ENCODE measurements at places on chromosomes 7 and 10. TPM values are rescaled to one million over a fixed set of nuclear protein-coding genes. Genes with fewer than 3 reads are reported as not detected.

The MYH16 gene
- total RNA-seq = not detected

The CDHR3 gene
- 7.0 TPM for total RNA-seq

The GRM3 gene
- total RNA-seq = 0.11 TPM

The SEMA3D gene
- 0.95 TPM for total RNA-seq

The TUBAL3 gene
- not detected for total RNA-seq

- H3K4me3 ChIP-seq = no peak overlapping the region
- no peak overlapping the region for H3K27ac ChIP-seq
- H3K27me3 ChIP-seq = no peaks in the 10 kb centered on the region
- no peak for DNase-seq
- H3K4me1 ChIP-seq = peaks cover 2% of the 10 kb centered on the region
These were observed 3.0 kb downstream of the ADARB2 start for GRCh38 chr10:1734288-1734687.

- H3K36me3 ChIP-seq = no peaks in the 10 kb centered on the region
- H3K27me3 ChIP-seq = no peaks in the 10 kb centered on the region
- H3K27ac ChIP-seq = no peak overlapping the region
- H3K4me3 ChIP-seq = no peak overlapping the region
- no peak for DNase-seq
- H3K4me1 ChIP-seq = no peaks in the 10 kb centered on the region
These were observed 8.1 kb downstream of the ASL start for GRCh38 chr7:66083677-66084076.

DNA sequence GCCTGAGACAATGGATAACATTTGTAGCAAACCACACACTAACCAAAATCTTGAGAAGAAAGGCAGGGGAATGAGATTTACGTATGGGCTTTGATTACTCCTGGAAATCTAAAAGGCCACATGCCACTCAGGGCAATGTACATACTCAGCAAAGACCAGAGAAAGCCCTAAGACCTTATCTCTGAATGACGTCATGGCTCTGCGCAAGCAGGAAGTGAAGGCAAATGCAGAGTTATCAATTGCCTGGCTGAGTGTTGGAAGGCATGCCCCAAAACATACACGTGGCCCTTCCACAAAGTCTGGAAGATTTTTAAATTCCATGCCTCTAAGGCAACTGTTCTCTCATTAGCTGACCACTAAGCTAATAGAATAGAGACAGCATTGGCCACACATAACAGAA lies 90.9 kb upstream of the NRBF2 start:
- no peak for DNase-seq
- no peak overlapping the region for H3K27ac ChIP-seq
- H3K4me1 ChIP-seq = no peaks in the 10 kb centered on the region
- no peak overlapping the region for H3K4me3 ChIP-seq

DNA sequence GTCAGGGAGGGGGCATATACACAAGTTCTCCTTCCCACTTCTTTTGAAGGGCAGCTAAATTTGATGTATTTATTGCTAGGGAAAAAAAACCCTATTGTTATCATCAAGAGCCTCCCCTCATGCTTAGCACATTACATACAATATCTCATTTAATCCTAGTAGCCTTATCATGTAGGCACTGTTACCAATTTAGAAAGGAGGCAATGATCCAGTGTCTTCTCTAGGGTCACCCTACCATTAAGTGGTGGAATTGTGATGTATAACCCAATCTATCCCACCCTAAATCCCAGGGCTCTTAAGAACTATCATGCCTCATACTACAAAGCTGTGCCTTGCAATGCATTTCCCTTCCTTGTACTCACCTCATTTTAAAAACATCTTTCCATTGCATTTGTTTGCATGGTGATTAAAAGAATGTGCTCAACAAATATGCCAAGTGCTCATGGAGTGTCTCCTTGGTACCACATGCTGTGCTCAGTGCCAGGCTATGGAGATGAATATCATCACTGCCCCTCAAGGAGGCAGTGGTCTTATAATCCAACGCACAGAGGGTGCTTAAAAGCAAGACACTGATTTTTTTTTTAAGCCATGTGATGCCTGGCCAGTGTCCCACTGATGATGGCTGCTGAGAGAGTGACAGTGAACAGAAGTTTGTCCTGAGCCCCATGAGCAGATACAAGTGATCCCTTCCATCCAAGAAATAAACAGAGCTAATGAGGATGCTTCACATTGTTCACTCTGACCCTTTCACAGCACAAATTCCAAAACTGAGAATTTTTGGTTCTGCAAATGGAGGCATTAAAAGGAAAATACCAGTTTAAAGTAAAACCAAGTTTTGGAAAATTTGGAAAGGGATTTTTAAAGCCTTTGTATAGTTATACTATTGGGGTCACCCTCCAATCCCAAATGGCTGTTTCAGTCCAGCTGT lies 98.2 kb downstream of the SORBS1 start:
- H3K36me3 ChIP-seq = no peaks in the 10 kb centered on the region
- H3K27ac ChIP-seq = no peak overlapping the region
- no peak overlapping the region for H3K4me3 ChIP-seq
- no peak for DNase-seq
- peaks cover 6% of the 10 kb centered on the region for H3K4me1 ChIP-seq
- no peaks in the 10 kb centered on the region for H3K27me3 ChIP-seq

DNA sequence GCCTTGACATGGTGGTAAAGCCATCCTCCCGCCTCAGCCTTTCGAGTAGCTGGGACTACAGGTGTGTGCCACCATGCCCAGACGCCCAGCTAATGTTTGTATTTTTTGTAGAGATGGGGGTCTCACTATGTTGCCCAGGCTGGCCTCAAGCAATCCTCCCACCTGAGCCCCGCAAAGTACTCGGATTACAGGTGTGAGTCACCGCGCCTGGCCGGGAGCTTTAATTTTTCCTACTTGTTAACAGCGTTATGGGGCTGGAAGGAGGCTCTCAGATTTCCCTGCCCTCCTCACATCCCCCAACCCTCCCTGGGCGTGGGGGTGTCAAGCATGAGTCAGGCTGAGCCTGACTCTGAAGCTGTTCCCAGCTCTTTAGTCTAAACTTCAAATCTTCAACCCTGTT lies 8.3 kb downstream of the ALKBH4 start:
- H3K36me3 ChIP-seq = no peaks in the 10 kb centered on the region
- no peaks in the 10 kb centered on the region for H3K27me3 ChIP-seq
- H3K4me1 ChIP-seq = no peaks in the 10 kb centered on the region
- H3K27ac ChIP-seq = no peak overlapping the region

DNA sequence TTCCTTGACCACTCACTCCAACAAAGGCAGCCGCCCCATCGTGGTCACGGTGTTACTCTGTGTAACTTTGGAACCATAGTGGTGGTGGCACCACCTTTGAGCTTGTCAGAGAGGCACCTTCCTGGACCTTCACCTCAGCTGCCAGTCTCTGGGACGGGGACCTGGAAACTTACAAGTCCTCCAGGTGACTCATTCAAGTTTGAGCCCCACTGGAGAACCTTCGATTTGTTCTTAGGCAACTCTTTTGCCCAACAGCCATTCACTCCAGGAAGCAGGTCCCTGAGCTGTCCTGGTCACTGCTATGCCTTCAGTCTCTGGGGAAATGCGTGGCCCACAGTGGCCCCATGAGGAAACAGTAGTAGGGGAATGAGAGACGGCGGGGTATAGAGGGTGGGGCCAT lies 17.2 kb downstream of the STX1A start:
- DNase-seq = no peak
- H3K27me3 ChIP-seq = no peaks in the 10 kb centered on the region
- no peak overlapping the region for H3K4me3 ChIP-seq
- peaks cover 12% of the 10 kb centered on the region for H3K4me1 ChIP-seq

DNA sequence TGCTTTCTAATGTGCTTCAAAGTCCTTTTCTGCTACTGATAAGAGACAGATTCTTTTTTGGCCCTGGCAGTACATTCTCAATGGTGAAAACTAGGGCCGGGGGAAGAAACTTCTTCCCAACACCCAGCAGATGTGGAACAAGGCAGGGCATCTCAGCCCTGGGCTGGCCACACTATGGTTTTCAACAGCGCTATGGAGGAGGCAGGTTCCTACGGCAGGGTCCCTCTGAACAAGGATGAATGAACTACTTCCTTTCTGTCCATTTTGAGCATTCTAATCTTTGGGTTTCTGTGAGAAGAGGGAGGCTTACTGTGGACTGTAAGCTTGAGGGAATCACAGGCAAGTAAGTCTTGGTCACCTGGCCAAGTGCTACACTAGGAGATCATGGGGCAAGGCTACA lies 78.7 kb downstream of the VSTM4 start:
- H3K36me3 ChIP-seq = no peaks in the 10 kb centered on the region
- no peak overlapping the region for H3K4me3 ChIP-seq
- H3K27ac ChIP-seq = no peak overlapping the region
- H3K27me3 ChIP-seq = no peaks in the 10 kb centered on the region
- H3K4me1 ChIP-seq = no peaks in the 10 kb centered on the region

DNA sequence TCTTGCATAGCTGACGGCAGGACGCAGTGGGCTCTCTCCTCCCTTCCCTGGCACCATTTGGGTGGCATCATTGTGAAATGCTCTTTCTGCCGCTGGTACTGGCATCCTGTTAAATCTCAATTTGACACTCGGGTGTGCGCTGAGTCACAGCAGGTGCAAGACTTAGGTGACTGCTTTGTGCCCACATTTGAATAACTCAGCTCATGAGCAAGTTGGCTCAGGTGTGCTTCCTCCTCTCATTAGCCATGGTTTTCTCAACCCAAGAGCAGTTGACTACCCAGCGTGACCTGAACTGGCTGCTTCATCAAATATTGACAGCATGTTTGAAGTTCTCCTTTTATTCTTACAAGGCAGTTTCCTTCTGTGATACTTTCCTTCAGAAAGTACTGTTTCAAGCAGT lies 24.6 kb upstream of the NFE2L3 start:
- H3K27me3 ChIP-seq = no peaks in the 10 kb centered on the region
- DNase-seq = no peak
- no peaks in the 10 kb centered on the region for H3K36me3 ChIP-seq

- H3K4me1 ChIP-seq = no peaks in the 10 kb centered on the region
- H3K27me3 ChIP-seq = peaks cover 4% of the 10 kb centered on the region
- DNase-seq = no peak
- H3K27ac ChIP-seq = no peak overlapping the region
These were observed 744 bp upstream of the DRGX start for GRCh38 chr10:49396666-49396999.

GRCh38 chr7:129864042-129864441 lies 88.7 kb downstream of the UBE2H start:
- no peaks in the 10 kb centered on the region for H3K27me3 ChIP-seq
- H3K27ac ChIP-seq = no peak overlapping the region
- H3K4me3 ChIP-seq = no peak overlapping the region
- no peaks in the 10 kb centered on the region for H3K36me3 ChIP-seq
- peaks cover 19% of the 10 kb centered on the region for H3K4me1 ChIP-seq

GRCh38 chr10:110425684-110426293 lies 71.9 kb upstream of the DUSP5 start:
- no peaks in the 10 kb centered on the region for H3K27me3 ChIP-seq
- H3K4me1 ChIP-seq = peaks cover 4% of the 10 kb centered on the region
- H3K36me3 ChIP-seq = no peaks in the 10 kb centered on the region
- H3K27ac ChIP-seq = no peak overlapping the region

- no peak overlapping the region for H3K27ac ChIP-seq
- H3K4me3 ChIP-seq = no peak overlapping the region
- no peaks in the 10 kb centered on the region for H3K36me3 ChIP-seq
- no peaks in the 10 kb centered on the region for H3K4me1 ChIP-seq
- DNase-seq = no peak
These were observed 288.9 kb downstream of the ADARB2 start for GRCh38 chr10:1448252-1448930.
